ENCODE measurements at places on chromosomes 16 and 17.

DNA sequence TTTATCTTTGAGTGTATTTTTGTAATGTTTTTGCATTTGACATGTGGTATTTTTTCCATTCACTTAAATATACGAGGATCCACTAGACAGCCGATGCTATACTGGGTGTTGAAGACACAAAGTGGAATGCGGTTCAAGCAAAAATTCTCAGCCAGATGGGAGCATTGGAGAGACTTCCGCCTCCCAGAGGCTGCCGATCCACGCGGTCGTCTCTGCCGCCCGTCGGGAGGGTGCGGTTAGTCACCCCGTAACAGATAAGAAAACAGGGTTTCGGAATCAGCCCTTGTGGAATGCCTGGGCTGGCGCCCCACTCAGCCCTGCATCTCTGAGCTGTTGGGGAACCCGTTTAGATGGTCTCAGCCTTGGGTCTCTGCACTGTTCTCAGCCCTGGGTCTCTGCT is 7.3 kb downstream of the GSE1 start:
- DNase-seq: no peak

DNA sequence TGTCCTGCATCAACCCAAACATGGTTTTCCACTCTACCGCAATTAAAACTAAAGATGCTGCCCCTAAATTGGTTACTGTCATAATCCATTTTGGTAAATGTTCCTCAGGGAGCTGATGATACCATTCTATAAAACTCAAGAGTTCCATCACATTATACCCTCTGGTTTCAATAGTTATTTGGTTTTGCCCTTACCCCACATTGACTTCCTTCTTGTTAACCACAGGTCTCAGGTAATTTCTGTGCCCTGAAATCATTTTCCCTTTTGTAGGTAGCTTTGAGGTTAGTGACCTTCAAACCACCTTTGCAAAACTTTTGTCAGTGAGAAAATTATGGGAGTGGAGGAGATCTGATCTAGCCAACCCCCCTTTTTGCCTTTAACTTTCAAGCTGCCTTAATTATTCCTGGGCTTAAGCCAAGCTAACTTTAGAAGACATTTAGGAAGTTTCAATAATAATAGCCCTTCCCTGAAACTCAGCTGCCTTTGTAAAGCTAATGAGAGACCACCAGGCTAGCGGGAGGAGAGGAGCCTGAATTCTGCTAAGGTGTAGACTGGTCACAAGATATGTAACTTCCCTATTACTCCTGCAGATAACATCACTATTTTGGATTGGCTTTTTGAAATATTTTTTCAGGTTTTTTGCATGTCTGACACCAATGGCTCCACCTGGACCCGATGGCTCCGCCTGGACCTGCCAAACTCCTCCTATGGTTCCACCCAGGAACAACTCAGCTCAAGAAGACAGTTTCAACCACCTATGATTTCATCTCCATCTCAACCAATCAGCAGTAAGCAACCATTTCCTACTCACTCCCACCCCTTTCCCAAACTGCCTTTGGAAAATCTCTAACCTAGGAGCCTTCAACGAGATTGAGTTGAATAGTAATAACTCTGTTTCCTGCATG is 224.9 kb downstream of the HS3ST3B1 start:
- no peak for DNase-seq

DNA sequence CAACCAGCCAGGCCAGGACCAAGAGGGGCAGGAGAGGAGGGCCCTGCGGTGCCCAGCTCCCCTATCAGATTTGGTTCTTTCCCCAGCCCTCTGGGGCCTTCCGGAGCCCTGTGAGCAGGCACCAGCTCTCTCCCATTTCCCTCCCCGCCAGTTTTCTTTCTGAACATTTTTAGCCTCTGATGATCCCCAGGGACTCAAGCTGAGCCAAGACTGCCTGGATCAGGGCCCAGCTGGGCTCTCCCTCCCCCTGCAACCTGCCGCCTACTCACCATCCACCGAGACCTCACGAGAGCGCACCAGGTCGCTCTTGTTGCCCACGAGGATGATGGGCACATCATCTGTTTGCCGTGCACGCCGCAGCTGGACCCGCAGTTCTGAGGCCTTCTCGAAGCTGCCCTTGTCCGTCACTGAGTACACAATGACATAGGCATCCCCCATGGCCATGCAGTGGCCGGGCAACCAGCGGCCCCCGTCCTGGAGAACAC is 2.0 kb downstream of the RRAD start:
- peak; percentile 87 for DNase-seq

GRCh38 chr17:59512844-59513385 is 52.5 kb upstream of the DHX40 start:
- DNase-seq: peak; percentile 5

DNA sequence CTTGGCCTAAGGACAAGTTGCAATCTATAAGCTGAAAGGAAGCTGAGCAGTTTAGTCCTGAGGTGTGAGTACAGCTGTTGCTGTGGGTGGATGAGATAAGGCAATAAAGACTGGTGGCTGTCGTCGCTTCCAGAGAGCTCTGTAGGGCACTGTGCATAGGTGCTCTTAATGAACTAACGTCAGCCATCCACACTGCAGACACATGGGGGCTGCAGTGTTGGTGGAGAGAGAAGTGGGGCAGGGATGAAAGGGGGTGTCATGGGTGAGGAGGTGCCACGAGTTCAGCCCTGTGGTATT is 139.9 kb upstream of the IRX3 start:
- no peak for DNase-seq

DNA sequence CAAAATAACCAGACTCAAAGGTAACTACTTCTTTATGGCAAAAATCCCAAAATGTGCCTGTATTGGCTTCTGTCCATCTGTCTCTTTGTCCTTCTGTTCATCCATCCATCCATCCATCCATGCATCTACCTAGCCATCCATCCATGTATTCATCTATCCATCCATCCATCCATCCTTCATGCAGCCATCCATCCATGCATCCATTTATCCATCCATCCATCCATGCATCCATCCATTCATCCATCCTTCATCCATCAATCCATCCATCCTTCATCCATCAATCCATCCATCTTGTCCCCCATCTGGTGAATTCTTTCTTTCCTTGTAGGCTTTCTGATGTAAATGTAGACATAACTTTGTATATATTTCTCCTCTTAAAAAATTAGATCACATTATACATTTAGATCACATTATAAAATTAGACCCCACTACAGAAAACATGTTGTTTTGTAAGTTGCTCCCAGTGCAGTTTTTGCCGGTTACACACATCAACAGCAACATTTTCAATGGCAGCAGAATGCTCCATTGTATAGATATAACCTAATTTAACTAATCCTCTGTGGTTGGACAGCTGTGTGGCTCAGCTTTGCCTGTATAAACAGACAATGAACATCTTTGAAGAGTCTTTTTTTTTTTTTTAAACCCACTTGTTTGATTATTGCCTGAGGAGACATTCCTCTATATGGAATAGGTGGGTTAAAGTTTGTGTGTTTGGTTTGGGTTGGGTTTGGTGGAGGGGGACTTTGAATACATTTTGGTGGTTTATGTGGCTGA is 72.0 kb downstream of the MSI2 start:
- DNase-seq: no peak

- no peak for DNase-seq
Observed at GRCh38 chr16:68257906-68258800, 6.2 kb upstream of the SLC7A6 start.

- DNase-seq: no peak
Observed at GRCh38 chr17:54771409-54771915, 129.2 kb upstream of the TOM1L1 start.

DNA sequence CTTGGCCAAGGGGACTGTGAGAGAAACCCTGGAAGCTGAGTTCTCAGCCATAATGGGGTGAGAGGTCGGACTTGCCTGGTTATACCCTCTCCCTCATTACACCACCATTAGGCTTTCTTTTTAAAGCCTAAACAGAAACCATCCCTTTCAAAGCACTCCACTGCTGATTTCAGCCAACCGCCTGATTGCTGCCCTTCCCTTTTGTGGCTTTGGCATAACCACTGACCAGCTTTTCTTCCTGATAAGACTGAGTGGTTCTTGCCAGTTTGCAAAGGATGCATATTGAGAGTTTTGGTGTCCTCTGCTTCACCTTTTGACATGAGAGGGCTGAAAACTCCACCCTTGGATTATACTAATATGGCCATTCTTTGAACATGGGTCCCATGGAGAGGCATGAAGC is 308.2 kb upstream of the GOT2 start:
- DNase-seq: no peak

DNA sequence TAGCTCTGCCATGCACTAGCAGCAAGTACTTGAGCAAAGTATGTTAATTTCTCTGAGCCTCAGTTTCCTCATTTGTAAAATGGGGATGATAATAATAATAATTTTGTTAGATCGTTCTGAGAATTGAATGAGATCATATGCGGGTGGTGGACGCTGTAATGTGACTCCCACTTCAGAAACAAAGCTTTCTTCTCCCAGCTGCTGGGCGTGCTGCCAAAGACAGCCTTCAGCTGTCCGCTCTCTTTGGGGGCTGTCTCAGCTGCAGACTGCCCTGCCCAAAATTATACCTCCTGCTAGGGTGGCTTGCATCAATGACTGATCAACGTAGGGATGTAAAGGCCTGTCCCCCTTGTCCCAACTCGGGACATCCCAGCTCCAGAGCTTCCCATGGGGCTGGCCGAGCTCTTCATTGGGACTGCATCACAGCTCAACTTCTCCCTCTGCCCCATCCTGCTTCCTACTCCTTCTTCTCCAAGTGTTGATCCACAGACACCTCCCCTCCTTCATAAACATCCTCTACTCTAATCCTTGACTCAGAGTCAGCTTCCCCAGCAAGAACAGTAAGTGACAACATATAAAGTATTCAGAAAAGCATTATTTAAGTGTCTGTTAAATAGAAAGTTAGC is 30.7 kb upstream of the CDH5 start:
- peak; percentile 97 for DNase-seq

GRCh38 chr17:13869331-13869940 is 199.9 kb upstream of the COX10 start:
- DNase-seq: no peak

DNA sequence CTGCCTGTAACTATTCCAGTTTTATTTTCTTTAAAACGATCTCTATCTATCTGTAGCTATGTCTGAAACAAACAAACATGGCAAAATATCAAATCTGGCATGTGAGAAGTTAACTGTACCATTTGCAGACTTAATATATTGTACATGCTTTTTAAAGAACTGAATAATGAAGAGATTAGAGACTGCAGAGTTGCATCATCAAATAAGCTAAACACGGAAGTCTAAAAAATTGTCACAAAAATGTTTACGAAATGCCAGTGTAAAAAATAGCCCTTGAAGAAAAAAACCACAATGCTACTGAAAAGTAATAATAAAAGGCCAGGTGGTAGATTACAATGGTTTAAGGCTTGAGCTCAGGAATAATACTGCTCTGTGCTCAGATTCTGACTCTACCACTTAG is 43.1 kb downstream of the HS3ST3A1 start:
- DNase-seq: no peak

GRCh38 chr17:64084086-64084939 is 45.6 kb downstream of the ERN1 start:
- DNase-seq: no peak

DNA sequence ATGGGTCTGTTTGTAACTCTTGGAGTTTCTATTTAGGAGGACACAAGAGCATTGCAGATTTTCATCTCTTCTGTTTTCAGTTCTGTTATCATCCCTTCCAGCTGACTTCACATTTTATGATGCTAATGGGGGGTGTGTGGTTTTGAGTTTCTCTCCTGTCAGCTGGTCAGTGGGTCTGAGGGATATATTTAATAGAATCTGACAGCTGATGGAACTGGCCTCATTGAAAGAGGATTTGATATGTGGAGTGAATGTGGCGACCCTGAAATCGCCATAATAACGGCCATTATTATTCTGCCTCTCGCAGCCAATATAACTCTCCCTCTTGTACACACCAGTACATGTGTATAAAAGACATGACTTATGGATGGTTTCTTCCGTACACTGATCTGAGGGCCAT is 128.1 kb downstream of the SALL1 start:
- no peak for DNase-seq

DNA sequence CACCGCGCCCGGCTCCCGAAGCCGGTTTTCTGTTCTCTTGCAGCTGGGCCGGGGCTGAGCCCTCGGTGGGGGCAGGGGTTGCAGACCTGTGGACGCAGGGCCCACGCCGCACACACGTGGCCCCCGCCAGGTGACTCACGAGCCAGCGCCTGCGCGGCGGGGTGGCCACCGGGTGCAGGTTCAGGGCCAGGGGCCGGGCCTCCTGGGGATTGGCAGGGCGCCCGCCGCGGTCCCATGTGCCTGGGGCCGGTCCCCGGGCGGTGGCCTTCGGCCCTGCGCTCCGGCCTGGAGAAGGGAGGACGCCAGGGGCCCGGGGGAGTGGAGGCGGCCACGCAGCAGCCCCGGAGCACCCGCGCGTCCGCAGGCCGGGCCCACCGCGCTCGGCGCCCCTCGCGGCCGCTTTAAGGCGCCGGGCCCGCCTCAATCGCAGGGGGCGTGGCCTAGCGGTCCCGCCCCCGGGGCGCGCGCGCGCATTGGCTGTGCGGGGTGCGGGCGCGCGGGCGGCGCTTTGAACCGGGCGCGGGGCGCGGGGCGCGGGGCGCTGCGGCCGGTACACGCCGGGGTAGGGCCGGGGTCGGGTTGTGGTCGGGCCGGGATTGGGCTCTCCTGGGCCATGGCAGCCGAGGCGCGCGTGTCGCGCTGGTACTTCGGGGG is at the start of gene SLC25A10:
TSS of gene SLC25A10 (plus strand) at position 471 of the 654 bp plus-strand sequence. CDS start at position 614, 143 bp downstream.
- peak; percentile 68 for DNase-seq

DNA sequence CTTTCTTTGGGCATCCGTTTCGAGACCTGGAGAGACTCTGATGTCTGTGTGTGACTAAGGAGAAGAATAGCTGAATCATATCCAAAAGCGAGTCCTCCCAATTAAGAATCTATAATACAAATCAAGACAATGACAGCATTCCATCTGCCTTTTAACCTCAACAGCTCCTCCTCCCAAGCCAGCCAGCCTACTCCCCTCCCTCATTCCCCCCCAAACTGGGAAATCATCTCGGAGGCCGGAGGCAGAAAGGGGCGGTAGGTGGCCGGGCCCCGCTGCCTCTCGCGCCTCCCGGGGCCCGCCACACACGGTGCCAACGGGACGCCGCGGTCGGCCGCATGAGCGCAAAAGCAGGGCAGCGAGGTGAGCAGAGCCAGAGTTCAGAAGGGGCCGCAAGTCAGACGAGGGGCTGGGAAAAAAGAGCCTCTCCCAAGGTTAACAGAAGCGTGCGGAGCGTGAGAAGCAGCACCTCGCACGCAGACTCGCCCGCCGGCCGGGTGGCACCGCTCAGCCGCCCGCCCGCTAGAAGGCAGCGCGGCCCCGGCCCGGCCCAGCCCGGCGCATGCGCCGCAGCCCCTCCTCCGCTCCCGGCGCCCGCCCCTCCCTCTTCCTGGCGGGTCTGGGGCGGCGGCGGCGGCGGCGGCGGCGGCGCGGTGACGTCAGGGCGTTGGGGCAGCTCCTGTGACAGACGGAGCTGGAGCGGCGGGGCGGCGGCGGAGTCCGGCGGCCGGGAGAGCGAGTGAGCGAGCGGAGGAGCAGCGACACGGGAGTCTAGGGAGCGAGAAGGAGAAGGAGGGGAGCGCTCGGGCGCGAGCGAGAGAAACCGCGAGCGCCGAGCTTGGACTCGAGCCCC is at the start of gene PAFAH1B1:
TSS of gene PAFAH1B1 (plus strand) at position 684 of the 850 bp plus-strand sequence. CDS start 44,635 bp downstream, outside the sequence.
- peak; percentile 78 for DNase-seq

Data from NCI-H1092 treated with DMSO at 0.1 percent for 48 hours (cell line).